ENCODE measurements at places on chromosomes 13 and 19.

DNA sequence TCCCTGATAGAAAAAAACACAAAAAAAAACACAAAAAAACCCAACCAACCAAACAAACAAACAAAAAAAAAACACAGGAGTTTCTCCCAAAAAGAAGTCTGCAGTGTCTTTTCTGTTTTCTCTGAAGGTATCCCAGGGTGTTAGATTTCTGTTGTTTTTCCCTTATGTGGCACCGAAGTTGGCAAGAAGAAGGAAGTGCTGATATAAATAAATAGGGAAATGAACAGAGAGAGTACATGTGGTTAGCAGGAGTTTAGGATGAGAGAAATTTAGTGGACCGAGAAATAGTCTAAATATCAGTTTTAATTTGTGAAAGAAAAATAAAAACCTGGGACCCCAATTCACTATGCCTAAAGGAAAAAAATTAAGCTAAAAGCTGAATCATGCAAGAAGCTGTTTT is 287.0 kb upstream of the SGCG start:
- no peak for DNase-seq

- DNase-seq = no peak
Measured at GRCh38 chr19:23795462-23795861, 36.8 kb upstream of the ZNF681 start.

DNA sequence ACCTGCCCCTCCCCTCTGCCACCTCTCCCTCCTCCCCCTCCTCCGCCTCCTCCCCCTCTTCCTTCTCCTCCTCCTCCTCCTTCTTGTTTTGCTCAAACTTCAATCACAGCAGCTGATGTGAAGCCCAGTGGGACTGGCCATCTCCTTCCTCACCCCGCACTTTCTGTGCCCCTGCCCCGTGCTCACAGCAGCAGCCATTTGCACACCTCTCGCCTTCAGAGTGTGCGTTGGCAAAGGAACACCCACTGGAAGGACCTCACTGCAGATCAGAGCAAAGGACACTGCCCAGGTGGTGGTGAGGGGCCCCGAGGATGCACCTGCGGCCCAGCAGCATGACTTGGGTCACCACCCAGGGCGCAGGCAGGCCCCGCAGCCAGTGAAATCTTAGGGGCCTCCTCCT is 98.8 kb downstream of the SOX1 start:
- DNase-seq = no peak

GRCh38 chr19:40216013-40216776 is 2.0 kb downstream of the TTC9B start:
- DNase-seq = no peak

- DNase-seq = no peak
Measured at GRCh38 chr13:61905054-61905453, 489.4 kb upstream of the PCDH20 start.

DNA sequence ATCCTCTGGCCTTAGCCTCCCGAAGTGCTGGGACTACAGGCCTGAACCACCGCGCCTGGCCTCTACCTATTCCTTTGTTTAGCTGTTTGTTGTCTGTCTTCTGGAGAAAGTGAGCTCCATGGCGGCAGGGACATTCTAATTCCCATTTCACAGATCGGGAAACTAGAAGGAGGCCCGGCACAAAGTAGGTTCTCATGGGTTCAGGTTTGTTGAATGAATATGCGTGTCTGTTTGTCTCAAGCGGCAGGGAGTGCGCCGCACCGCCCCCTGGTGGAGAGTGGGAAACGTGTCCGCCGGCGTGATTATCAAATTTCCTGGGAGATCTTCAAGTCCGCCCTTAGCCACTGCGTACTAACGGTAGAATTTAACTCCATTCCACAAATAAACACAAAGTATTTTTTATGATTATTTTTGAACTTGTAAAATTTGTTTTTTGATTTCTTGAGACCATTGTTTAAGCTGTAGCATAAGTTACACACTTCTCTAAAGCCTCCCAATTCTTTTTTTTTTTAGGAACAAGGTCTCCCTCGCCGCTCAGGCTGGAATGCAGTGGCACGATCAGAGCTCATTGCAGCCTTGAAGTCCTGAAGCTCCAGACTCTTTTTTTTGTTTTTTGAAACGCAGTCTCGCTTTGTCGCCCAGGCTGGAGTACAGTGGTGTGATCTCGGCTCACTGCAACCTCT is 8.9 kb upstream of the CCDC9 start:
- peak; percentile 71 for DNase-seq

DNA sequence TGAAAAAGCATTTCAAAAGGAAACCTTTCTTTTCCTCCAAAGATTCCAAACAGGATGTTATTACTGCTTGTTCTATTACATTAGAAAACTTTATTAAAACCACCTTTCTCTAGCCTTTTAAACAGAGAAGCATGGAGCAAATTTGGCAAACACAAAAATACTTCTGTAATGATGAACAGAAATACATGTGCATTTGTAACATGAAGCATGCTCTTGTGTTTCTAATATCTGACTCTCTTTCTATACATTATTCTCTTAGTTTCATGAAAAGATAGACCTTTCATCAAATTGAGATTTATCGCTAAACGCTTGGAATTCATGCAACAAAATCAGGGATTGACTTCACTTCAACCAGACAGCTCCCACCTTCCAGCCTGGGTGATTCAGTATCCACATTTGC is 152.8 kb upstream of the IRS2 start:
- no peak for DNase-seq

- no peak for DNase-seq
Measured at GRCh38 chr13:64801768-64802167, 2428.4 kb downstream of the PCDH9 start.

GRCh38 chr19:13057147-13057572 is 45.5 kb downstream of the LYL1 start:
- no peak for DNase-seq

GRCh38 chr13:111005808-111006505 is 91.1 kb upstream of the ANKRD10 start:
- no peak for DNase-seq

GRCh38 chr19:17289489-17289888 is 7.8 kb downstream of the ANKLE1 start:
- peak; percentile 85 for DNase-seq

DNA sequence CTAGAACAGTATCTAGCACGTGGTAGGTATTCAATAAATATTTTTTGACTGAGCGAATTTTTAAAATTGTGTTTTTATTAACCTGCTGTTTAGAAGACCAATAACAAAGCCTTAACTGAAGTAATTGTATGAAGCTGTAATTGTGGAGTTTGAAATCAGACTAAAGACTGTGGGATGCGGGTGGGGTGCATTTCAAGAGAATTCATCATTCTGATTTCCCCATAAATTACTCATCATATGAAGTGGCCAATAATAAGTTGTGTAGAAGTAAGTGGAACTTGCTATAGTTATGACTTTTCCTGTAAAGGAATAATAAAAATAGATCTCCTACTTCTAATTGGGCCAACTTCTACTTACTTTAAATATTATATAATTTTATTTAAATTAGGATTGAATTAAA is 449.3 kb downstream of the PCDH9 start:
- DNase-seq = no peak

DNA sequence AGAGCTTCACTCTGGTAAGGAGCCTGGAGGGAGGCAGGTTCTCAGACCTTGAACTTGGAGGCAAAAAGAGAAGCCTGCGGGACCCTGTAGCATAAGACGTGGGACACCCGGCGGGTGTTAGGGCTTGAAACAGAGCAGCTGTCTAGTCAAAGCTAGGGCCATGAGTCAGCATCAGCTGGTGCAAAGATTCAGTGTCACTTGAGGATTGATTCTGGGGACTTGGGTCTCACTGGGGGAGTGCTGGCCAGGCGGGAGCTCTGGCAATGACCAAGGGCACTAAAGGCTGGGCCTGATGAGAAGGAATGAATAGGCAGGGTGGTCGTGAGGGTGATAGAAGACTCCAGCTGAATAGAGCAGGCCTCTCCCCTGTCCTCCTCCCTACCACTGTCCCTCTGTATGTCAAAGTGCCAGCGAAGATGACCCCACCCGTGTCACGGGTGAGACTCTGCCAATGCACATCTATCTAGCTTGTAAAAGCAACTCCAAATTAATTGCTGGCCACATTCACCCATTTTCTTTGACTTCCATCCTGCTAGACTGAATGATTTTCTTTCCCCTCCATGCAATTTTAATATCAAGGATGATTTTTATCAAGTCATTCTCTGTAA is 97.1 kb downstream of the MBNL2 start:
- DNase-seq = peak; percentile 78

- no peak for DNase-seq
Measured at GRCh38 chr19:3462991-3463713, 17.2 kb downstream of the SMIM24 start.

DNA sequence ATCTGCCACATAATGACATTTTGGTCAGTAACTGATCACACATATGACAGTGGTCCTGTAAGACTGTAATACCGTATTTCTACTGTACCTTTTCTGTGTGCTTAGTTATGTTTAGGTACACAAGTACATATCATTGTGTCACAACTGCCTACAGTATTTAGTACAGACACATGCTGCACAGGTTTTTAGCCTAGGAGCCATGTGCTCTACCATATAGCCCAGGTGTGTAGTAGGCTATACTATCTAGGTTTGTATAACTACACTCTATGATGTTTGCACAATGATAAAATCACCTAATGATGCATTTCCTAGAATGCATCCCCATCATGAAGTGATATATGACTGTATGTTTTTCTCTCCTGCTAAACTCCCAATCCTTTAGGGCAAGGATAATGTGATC is 61.2 kb upstream of the MIR17HG start:
- DNase-seq = no peak

GRCh38 chr13:20671789-20672188 is 31.7 kb upstream of the IL17D start:
- DNase-seq = no peak

- DNase-seq = no peak
Measured at GRCh38 chr13:71772361-71772760, 94.6 kb downstream of the DACH1 start.

DNA sequence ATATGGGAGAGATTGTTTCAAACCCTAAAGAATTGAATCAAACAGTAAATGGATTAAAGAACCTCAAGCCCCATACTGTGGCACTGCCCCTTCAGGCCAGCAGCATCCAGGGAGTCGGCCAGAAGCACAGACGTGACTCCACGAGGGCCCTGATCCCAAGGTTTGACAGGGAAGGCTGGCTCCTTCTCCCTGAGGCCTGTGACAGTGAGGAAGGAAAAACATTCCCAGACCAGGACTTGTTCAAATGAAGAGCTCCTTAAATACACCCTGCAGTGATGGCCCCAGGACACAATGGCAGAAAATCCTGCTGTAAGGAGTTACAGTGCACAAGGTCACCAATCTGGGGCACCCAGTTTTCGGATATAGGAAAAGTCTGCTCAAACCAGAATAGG is 91.0 kb downstream of the COL4A1 start:
- DNase-seq = no peak

DNA sequence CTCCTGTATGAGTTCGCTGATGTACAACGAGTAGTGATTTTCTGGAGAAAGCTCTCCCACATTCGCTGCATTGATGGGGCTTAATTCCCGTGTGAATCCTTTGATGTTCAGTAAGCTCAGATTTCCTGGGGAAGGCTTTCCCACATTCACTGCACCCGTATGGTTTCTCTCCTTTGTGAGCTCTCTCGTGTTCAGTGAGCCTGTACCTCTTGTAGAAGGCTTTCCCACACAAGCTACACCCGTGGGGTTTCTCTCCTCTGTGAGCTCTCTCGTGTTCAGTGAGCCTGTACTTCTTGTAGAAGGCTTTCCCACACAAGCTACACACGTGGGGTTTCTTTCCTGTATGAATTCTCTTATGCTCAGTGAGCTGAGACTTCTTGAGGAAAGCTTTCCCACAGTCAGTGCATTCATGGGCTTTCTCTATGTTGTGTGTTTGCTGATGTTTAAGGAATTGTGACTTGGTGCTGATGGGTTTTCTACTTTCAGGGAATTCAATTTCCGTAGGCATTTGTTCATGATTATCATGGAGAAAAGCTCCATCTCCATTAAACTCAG is 3.5 kb upstream of the ZNF577 start:
- no peak for DNase-seq

DNA sequence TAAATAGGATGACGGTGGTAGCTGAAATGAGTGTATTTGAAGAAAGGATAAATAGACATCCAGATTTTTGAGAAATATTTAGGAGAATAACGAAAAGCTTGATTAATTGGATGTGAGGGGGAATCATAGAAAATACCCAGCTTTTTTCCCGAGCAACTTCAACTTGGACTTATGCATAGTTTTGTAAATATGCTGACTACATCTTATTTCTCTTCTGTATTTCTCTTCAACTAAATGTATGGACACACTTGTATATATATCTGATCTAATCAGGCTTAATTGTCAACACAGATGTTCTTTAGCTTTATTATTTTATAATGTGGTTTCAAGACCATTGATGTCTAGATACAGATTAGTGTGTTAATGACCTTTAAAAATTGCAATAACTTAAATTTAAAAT is 685.0 kb downstream of the SLITRK1 start:
- DNase-seq = no peak

DNA sequence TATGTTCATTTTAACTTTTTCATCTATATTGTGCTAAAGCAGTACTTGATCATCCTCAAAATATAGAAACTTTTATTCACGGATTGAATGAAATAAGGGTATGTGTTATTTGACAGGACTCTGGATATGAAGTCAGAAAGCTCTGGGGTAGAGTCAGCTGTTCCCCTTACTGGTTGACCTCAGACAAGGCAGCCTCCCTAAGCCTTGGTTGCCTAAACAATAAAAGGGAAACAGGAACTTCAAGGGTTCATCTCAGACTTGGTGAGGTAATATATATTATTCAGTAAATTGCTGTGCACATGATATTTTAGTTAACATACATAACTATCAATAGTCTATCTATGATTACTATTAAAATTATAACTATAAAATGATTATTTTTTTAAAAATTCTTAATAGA is 13.6 kb downstream of the POLR1D start:
- DNase-seq = no peak

DNA sequence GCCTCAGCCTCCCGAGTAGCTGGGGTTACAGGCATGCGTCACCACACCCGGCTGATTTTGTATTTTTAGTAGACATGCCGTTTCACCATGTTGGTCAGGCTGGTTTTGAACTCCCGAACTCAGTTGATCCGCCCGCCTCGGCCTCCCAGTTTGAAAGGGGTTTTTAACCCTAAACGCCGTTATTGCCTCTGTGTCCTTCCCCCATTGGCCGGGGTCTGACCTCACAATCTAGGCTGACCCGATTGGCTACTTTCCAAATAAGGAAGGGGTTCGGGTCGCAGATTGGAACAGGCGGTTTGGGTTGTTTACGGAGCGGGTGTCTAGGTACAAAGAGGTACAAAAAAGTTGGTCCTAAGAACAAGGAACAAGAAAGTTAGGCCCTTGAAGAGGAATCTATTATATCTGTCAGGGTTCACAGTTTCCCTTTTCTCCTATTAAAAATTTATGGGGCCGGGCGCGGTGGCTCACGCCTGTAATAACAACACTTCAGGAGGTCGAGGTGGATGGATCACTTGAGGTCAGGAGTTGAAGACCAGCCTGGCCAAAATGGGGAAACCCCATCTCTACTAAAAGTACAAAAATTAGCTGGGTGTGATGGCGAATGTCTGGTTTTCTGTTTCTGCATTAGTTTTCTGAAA is 1.0 kb downstream of the ZNF253 start:
- peak; percentile 38 for DNase-seq

All from adrenal gland (tissue), 19 donors.